ENCODE measurements at places on chromosomes 16 and 17.
A peak's percentile ranks its signal among the peaks of the same experiment; 100 is the strongest.

GRCh38 chr17:69857412-69857835, 217.6 kb upstream of the KCNJ16 start:
- DNase-seq: peak; percentile 95

- DNase-seq: no peak
Measured at GRCh38 chr17:1563786-1564613, 1.4 kb upstream of the PITPNA start.

GRCh38 chr16:27259710-27260109, 8.9 kb downstream of the NSMCE1 start:
- DNase-seq: no peak

DNA sequence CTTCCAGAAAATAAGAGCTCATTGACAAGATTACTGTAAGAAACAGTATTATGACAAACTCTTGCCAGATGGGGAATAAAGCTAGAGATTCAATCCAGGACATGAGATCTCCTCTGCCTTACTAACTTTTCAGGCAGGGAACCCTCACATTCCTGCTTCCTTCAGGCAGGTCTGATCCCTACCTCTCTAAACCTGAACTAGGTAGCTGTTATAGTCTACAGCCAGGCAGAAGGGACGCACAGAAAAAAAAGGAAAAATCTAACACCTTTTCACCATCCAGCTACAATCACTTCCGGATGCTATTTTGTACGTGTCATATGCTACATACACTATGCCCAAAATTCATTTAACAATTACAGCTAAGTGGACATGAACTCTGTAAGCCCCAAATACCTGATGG, 41.2 kb downstream of the CNOT1 start:
- DNase-seq: no peak

DNA sequence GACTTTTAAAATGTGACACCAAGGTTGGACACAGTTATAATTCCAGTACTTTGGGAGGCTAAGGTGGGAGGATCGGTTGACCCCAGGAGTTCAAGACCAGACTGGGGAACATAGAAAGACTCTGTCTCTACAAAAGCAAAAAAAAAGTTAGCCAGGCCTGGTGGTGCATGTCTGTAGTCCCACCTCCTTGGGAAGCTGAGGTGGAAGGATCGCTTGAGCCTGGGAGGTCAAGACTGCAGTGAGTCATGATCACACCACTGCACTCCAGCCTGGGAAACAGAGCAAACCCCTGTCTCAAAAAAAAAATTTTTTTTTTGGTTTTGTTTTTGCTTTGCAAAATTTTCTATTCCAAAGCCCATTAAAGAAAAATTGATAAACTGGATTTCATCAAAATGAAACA, 281.4 kb downstream of the BCAS3 start:
- DNase-seq: no peak

DNA sequence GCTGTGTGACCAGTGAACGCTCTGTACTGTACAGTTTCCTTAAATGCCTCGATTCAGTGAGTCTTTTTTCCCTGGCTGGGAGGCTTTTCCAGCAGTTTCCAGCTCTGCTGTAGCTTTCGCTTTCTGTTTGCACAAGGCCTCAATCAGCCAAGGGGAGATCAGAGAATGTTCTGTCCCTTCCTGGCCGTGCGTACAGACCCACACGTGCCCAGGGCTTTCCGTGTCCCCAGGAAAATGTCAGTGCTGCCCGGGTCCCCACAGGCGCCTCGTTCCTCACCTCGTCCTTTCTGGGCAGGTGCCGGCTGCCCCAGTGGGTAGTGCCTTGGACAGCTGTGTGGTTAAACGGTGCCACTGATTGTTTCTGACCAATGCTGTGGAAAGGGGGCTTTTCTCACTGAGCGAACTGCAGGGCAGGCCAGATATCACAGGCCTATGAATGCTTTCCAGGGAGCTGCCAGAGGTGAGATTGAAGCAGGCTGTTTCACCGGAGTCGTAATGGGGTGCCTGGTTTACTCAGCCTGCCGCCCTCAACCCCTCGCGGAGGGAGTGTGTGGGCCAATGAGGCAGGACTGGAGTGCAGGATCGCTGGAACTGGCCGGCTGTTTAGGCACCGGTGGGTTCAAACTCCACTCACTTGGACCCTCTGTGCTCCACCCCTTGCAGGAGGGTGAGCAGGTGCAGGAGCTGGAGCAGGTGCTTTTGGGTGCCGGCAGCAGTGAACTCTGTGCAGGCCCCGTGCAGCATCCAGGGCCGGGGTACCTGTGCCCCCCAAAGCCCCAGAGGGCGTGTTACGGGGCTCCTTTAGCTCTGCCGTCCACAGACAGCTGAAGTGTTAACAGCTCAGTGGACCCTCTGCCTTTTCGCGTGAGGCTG, 44.4 kb downstream of the ZNF778 start:
- DNase-seq: no peak

GRCh38 chr16:65737831-65738230, 616.0 kb upstream of the CDH11 start:
- DNase-seq: no peak

GRCh38 chr16:4798456-4798855, 3.3 kb downstream of the SMIM22 start:
- DNase-seq: no peak

Data from H4 (cell line).